CD4-positive, alpha-beta memory T cell (primary cell): ENCODE measurements at places on chromosomes 2 and 18.

DNA sequence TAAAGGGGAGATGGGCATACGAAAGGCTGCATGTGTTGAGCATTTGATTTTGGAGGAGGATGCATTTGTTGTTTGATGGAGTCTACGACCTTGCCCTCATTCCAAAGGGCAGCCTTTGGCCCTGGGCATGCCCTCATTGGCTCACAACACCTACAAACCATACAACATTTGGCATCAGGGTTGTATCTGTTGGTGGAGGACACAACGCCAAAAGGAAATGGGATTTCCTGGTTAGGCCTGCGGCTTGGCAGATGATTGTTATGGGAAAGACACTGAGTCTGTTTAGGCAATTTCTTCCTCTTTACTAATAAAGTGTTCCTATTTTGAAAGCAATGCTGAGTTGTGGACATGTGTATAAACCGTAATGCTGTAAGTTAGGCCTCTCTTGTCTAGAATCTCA lies 246.9 kb downstream of the LDLRAD4 start:
- peak overlapping the region; percentile 47 for H3K27ac ChIP-seq
- H3K4me3 ChIP-seq: peak overlapping the region; percentile 41
- no peaks in the 10 kb centered on the region for H3K36me3 ChIP-seq
- no peaks in the 10 kb centered on the region for H3K27me3 ChIP-seq

DNA sequence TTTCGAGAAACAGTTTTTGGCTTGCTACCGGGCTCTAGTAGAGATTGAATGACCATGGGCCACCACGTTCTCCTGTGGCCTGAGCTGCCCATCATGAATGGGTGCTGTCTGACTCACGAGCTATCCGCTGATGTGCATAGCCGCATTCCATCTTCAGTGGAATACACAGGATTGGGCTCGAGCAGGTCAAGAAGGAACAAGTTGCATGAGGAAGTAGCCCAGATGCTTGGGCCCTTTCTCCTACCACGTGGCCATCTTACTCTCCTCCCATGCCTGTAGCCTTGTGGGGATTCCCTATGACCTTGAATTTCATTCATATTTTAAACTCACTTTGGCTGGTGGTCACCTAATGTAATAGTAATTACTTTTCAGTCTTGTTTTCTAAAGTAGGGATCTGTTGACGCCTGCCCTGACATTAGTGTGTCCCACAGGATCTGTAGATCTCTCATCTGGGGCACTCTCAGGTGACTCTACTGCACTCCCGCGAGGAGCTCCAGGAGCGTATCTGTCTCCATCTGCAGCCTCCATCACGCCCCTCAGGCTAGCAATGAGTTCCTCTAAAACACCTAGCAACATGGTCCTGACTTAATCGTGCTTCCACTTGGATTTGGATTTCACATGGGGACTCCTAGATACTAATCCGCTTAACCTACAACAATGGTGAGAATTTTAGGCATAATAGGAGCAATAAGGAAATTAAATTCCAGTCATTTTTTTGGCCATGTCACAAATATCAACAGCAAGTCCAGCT lies 67.8 kb downstream of the PSMG2 start:
- no peak for DNase-seq
- H3K36me3 ChIP-seq: no peaks in the 10 kb centered on the region
- H3K27ac ChIP-seq: no peak overlapping the region
- peaks cover 5% of the 10 kb centered on the region for H3K4me1 ChIP-seq
- no peak overlapping the region for H3K4me3 ChIP-seq

DNA sequence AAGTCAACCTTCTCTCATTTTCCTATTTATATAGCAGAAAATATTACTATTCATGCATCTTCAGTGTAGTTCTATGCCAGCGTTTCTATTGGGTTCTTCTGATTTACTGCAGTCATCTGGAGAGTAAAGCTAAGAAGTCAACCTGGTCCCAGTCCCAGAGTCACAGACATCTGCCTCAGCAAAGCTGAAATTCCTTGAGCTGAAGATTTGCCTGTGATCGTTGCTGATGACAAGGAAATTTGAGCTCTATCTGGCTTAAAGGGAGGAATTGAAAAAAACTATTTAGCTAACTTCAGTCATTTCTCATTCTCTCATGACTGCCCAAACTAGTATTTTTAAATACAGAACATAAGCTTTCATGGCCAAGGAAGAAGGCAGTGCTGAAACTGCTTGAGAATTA lies 45.7 kb downstream of the RND3 start:
- H3K4me1 ChIP-seq: no peaks in the 10 kb centered on the region
- H3K36me3 ChIP-seq: no peaks in the 10 kb centered on the region
- H3K27me3 ChIP-seq: no peaks in the 10 kb centered on the region
- no peak for DNase-seq
- H3K4me3 ChIP-seq: no peak overlapping the region

DNA sequence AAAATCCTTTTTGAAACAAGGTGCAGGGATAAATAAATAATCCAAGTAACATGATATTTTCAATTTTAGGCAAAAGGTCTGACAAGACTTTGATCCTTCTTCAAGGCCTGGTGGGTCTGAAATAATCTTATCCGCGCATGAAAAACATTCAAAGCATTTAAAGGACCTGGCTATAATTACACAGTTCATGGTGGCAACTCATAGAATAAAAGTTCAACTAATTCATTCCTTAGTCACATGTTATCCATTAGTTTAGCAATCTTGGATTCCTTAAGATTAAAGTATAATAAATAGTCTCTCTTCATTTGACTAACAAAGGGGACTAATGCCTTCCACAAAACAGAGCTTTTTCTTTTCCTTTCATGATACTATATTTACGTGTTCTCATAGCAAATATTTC lies 21.0 kb upstream of the SLC38A11 start:
- H3K27ac ChIP-seq: no peak overlapping the region
- H3K27me3 ChIP-seq: no peaks in the 10 kb centered on the region
- no peaks in the 10 kb centered on the region for H3K4me1 ChIP-seq
- no peak overlapping the region for H3K4me3 ChIP-seq
- H3K36me3 ChIP-seq: no peaks in the 10 kb centered on the region
- no peak for DNase-seq

- DNase-seq: no peak
- no peaks in the 10 kb centered on the region for H3K4me1 ChIP-seq
- no peak overlapping the region for H3K27ac ChIP-seq
Measured at GRCh38 chr2:193542762-193543161, 1348.0 kb upstream of the TMEFF2 start.

DNA sequence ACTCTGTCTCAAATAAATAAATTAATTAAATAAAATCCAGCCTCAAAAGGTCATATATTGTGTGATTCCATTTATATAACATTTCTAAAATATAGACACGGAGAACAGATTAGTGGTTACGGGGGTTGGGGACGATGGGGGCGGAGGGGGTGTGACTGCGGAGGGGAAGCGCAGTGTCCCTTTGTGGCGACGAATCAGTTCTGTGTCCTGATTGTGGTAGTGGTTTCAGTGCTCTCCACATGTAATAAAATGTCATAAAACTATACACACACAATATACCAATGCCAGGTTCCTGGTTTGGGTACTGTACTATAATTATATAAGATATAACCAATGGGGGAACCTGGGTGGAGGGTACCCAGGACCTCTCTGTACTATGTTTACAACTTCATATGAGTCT lies 186.4 kb downstream of the ANAPC1 start:
- H3K4me3 ChIP-seq: no peak overlapping the region
- no peak overlapping the region for H3K27ac ChIP-seq
- H3K4me1 ChIP-seq: peaks cover 16% of the 10 kb centered on the region
- no peaks in the 10 kb centered on the region for H3K27me3 ChIP-seq

DNA sequence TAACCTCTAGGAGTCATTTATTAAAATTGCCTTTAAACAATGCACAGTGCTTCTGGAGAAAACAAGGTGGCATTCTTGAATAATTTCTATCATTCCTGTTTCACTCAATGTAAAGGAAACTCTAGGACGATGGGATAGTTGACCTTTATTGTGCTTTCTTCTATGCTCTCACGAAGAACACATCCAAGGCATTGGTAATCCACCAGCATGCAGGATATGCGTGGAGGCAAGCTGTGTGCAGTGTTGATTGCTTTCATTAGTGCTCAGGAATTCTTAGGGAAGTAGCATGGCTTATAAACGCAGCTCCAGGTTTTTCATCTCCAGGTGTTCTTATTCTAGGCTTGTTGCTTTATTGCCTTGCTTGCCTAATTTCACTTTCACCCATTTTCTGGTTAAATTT lies 58.4 kb upstream of the CAVIN2 start:
- H3K27me3 ChIP-seq: no peaks in the 10 kb centered on the region
- no peak for DNase-seq
- no peak overlapping the region for H3K4me3 ChIP-seq
- H3K4me1 ChIP-seq: no peaks in the 10 kb centered on the region

GRCh38 chr2:145221516-145221915 lies 701.6 kb upstream of the ZEB2 start:
- H3K36me3 ChIP-seq: no peaks in the 10 kb centered on the region
- H3K4me1 ChIP-seq: no peaks in the 10 kb centered on the region
- no peaks in the 10 kb centered on the region for H3K27me3 ChIP-seq
- DNase-seq: no peak
- H3K4me3 ChIP-seq: no peak overlapping the region

- no peak for DNase-seq
- no peaks in the 10 kb centered on the region for H3K36me3 ChIP-seq
- no peaks in the 10 kb centered on the region for H3K27me3 ChIP-seq
- H3K27ac ChIP-seq: no peak overlapping the region
- no peaks in the 10 kb centered on the region for H3K4me1 ChIP-seq
Measured at GRCh38 chr2:164126960-164127660, 391.3 kb upstream of the FIGN start.

- DNase-seq: no peak
- no peak overlapping the region for H3K4me3 ChIP-seq
- H3K4me1 ChIP-seq: no peaks in the 10 kb centered on the region
- H3K27ac ChIP-seq: no peak overlapping the region
Measured at GRCh38 chr18:79583984-79584401, 95.6 kb upstream of the CTDP1 start.

GRCh38 chr2:232353096-232353495 lies 25.5 kb upstream of the ALPP start:
- H3K4me1 ChIP-seq: peaks cover 31% of the 10 kb centered on the region
- H3K27ac ChIP-seq: no peak overlapping the region
- no peak for DNase-seq
- H3K36me3 ChIP-seq: no peaks in the 10 kb centered on the region
- H3K4me3 ChIP-seq: no peak overlapping the region
